ENCODE measurements at places on chromosomes 1 and 21.

GRCh38 chr21:46243325-46243724 lies 14.8 kb upstream of the LSS start:
- DNase-seq: no peak

DNA sequence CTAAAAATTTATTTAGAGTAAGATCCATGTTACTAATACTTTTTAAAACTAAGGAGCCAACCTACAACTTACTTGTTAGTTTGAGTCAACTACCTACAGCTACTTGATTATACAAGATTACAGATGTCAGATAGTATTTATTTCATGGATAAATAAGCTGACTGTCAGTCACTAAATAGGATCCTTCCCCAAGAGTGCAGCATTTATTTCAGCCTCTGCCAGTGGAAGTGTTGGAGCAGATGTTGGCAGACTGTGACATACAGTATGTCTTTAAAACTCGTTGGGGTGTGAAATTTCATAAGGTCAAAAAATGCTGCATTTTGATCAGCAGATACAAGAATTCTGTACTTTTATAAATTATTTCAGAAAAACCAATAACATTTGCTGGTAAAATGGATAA lies 156.2 kb downstream of the AKT3 start:
- DNase-seq: no peak

GRCh38 chr1:158117854-158118704 lies 62.6 kb upstream of the CD1D start:
- no peak for DNase-seq

GRCh38 chr1:60376196-60376595 lies 302.6 kb upstream of the C1orf87 start:
- no peak for DNase-seq

- DNase-seq: no peak
Measured at GRCh38 chr1:207103892-207104373, at the start of gene C4BPA. TSS of gene C4BPA (plus strand) at chr1:207104233. CDS start at chr1:207113026, 8,793 bp downstream.
